ENCODE measurements at places on chromosomes 5 and 9. TPM values are rescaled to one million over a fixed set of nuclear protein-coding genes. Genes with fewer than 3 reads are reported as not detected.

- DNase-seq: no peak
Observed at GRCh38 chr9:108184941-108185340, 670.8 kb downstream of the ACTL7B start.

The PTGER4 gene
- 29.1 TPM for total RNA-seq

The TAF11L9 gene
- not detected for total RNA-seq

GRCh38 chr5:82074950-82075349 is 103.1 kb downstream of the ATG10 start:
- DNase-seq: no peak

GRCh38 chr9:18202924-18203323 is 271.0 kb upstream of the ADAMTSL1 start:
- no peak for DNase-seq

The NDST1 gene
- 117 TPM for total RNA-seq

GRCh38 chr5:162268694-162269481 is 201.3 kb downstream of the GABRG2 start:
- DNase-seq: no peak

DNA sequence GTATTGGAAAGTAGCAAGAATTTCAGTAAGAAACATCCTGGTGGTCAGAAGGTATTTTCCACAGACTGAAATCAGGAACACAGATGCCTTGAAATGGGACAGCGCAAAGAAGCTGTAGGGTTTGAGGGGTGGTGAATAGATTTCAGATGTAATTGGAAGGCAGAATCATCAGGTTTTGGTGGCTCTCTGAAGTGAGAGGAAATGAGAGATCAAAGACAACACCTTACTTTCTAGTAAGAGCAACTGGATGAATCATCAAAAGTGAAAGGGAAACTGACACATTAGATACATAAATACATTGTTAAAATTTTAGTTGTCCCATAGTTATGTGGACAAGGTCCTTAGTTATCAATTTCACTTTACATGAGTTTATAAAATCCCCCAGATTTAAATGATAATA is 188.2 kb upstream of the SLC27A6 start:
- DNase-seq: no peak

The EPB41L4B gene
- total RNA-seq: 12.1 TPM

The THOC3 gene
- total RNA-seq: 21.6 TPM

The DNM1 gene
- total RNA-seq: 8.8 TPM

DNA sequence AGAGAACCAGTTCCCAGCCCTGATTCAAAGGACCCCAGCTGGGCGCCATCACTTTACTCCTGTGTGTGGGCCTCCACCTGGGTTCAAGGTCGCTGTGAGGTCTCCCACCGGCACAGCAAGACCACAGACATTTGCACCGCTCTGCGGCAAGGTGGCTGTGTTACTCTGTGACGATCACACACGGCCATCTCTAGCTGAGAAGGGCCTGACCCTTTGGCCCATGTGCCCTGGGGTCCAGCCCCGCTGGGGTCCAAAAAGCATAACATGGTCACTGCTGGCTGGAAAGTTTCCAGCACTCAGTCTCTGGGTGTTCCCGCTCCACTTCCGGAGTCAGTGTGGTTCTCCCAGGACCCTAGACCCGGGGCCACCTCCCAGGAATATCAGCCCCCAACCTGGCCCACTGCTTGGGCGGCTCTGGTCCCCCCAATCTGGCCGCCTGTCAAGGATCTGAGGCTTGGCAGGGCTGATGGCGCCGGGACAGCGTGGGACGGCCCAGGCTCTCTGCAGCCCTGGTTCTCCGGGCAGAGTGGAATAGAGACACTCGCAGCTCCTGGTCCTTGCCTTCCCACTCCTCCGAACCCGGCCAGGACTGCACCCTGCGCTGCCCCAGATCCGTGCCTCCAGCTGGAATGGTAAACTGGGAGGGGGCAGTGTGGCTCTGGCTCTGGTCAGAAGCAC is 3.9 kb upstream of the LMX1B start:
- no peak for DNase-seq

- DNase-seq: no peak
Observed at GRCh38 chr9:112115970-112116753, 58.9 kb downstream of the SUSD1 start.

The OTP gene
- not detected for total RNA-seq

The PCDHGA11 gene
- total RNA-seq: 3.2 TPM

DNA sequence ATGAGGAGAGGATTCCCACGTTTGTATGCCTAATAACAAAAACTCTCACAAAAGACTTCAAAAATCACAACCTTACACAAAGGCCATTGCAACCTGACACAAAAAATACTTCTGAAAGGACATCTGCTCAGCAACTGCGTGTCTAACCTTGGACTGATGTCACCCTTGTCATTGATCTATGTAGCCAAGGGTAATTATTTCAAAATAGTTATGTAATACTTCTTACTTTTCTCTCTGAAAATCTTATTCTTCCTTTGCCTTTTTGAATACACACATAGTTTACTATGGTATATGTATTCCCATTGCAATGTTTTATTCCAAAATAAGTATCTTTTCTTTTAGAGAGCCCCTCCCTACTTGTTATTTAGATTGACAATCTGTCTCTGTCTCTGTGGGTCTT is 355.3 kb downstream of the MSX2 start:
- no peak for DNase-seq

The TRPM6 gene
- 0.44 TPM for total RNA-seq

GRCh38 chr5:111469293-111469896 is 42.9 kb downstream of the STARD4 start:
- no peak for DNase-seq

DNA sequence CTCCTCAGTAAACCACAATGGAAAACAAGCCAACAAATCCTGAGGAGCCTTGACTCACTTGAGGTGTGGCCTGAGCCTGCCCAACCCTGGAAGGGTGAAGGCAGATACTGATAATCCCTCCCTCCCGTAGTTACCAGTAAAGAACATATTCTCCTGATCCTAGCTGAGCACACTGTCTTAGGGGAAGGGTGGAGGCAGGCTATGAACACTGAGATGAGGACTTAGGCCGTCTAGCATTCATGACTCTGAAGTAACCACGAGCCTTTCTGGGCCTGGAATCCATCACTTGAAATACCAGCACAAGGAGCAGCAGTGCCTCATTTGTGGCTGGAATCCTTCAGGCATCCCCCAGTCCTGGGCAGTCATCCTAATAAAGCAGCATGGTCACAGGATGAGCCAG is 124.5 kb upstream of the PRLR start:
- DNase-seq: no peak

The FOXD1 gene
- total RNA-seq: 0.74 TPM

DNA sequence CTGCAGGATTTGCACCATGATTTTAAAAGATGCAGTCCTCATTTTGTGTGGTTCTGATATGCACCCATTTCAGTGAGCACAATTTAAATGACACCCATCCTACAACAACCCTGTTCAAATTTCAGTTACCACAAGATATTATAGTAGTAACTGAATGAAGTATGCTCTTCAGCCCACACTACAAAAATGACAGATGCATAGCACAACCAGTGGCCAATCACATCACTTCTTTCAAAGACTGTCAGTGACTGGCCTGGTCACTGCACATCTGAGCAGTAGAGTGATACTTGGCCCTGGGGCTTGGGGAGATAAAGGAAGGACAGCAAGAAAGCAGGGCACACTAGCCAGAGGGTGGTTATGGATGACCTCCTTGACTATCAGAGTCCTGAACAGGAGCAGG is 19.8 kb upstream of the IFNK start:
- DNase-seq: no peak

The ECM2 gene
- 9.4 TPM for total RNA-seq

DNA sequence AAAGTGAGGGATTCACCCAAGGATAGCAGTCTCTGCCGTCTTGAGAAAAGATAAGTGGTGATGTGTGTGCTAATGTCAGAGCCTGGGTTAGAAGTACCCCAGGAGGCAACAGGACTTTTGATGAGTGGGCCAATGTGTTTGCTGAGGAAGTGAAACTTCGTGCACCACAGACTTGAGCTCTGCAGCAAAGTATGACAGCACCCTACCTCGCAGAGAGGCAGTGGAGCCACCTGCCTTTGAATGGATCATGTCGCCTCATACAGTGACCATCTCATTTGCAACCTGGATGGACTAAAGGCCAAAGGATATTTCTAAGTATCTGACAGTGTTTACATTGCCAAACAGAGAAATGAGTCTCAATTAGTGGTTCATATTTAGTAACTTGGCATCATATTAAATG is 593.9 kb upstream of the GRAMD2B start:
- no peak for DNase-seq

The CLIC3 gene
- 49.3 TPM for total RNA-seq

DNA sequence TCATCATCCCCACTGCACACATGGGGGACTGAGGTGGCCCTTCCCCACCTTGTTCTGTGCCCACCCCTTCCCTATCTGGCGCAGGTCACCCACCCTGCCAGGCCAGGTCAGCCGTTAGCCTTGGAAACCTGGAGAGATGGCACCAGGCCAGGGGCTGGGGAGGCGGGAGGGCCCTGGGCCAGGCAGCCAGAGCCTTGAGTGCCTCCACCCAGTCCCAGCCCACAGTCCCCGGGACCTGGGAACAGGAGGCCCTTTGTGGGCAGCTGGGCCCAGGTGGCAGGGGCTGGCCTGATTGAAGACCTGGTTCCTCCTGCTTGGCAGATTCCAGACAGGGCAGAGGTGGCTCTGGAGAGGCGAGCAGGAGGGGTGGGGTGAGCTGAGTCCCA is 70.6 kb downstream of the LRSAM1 start:
- DNase-seq: peak; percentile 70

DNA sequence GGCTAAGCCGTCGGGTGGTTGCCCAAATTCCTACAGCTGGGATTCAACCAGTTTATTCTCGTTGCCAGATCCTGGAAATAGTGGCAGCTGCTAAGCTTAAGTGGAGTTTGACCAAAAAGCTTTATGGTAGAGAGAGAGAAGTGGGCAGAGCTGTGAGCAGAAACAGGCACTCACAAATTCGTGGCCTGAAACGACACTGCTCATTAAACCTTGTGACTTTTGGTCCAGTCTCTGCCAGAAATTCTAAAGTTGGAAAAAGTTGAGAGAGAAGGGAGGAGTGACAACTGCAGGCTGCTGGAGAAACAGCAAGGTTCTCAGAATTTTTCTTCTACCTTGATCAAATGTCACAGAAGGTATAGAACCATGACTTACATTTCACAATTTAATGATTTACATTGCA is 131.5 kb downstream of the MTX3 start:
- no peak for DNase-seq

- DNase-seq: no peak
Observed at GRCh38 chr9:36665387-36665786, 92.7 kb downstream of the MELK start.

- DNase-seq: no peak
Observed at GRCh38 chr9:131432050-131432449, 38.2 kb downstream of the PRRC2B start.

DNA sequence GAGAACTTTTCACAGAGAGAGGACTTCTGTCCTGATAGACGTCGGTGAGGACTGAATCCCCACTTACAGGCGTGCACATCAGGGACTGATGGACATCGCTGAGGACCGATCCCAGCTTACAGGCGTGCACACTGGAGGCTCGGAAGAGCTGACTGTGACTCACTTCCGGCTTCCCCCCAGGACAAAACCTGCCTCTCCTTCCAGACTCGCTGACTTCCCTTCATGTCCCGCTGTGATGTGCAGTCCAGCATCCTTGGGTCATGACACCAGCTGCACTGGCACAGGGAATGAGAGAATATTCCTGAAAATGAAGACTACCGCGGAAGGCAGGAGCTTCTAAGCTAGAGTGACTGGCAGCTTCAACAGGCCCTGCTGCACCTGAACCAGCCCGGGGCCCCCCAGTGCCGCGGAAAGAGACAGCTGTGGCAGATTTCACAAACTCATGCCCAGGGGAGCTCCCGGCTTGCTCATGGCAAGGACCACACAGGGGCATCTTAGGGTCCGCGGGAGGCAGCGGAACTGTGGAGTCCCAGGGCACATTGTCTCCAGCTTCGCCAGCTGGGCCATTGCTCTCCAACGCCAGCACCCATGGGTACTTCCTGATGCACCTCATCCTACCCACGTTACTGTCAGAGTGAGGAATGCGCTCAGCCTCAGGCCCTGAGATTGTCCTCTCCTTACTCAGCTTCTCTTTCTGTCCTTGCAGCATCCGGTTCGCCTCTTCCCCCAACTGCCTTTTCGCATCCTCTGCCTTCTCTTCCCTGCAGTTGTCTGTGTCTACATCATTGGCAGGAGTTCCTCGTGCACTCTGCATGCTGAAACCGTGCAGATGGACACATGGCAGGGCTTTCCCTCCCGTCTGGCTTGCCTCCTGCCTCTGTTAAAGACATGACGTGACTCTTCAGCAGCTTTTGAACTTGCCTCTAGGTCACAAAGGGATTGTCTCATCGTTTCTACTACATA is 29.5 kb downstream of the SURF6 start:
- no peak for DNase-seq

GRCh38 chr9:136296434-136297015 is 7.4 kb downstream of the CCDC187 start:
- peak; percentile 30 for DNase-seq

- DNase-seq: no peak
Observed at GRCh38 chr9:4638968-4639367, 23.1 kb upstream of the PLPP6 start.

GRCh38 chr5:39005566-39006232 is 68.5 kb downstream of the RICTOR start:
- no peak for DNase-seq

GRCh38 chr9:101691657-101692056 is 46.8 kb downstream of the GRIN3A start:
- DNase-seq: no peak

DNA sequence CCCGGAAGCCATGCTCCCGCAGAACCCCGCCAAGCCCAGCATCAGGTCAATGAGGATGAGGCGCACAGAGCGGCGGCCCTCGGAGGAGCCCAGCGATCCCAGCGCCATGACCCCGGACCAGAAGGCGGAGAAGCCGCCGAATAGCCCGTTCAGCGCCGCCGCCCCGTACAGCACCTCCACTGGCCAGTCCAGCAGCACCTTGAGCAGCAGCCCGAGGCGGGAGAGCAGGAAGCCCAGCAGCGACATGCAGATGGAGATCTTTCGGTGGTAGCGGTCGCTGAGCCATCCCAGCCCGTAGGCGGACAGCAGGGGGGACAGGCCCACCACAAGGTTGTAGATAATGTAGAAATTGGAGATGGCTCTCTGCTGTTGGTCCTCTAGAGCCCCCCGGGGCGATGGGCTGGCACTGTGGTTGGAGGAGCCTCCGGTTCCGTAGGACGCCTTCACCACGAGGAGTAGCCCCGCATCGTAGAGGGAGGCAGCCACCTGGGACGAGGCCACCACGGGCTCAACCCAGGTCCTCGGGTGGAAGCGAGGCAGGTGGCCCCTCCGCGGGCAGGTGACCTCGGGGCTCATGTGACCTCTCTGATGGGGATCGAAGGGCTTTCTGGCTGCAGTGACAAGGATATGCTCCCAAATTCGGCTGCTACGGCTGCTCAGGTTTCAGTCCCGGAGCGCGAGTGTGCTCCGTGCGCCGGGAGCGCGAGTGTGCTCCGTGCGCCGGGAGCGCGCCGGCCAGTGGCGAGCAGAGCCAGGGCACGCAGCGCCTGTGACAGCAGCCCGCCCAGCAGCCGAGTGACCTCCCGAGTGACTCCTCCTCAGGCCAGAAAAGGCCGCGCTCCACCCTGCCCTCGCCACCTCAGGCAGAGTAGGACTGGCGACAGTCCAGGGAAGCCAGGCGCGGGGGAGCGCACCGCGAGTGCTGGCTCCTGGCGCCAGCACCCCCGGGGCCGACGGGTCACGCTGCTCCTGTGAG is at the start of gene SLC46A2:
Gene SLC46A2, minus strand, starts transcription at position 771 of the 976 bp plus-strand sequence. Its CDS starts 195 bp downstream, at position 576.
- DNase-seq: peak; percentile 86

- DNase-seq: no peak
Observed at GRCh38 chr9:10252174-10252573, 360.6 kb downstream of the PTPRD start.

The OR1N1 gene
- total RNA-seq: not detected

The CAVIN4 gene
- total RNA-seq: 1.7 TPM

- DNase-seq: no peak
Observed at GRCh38 chr9:20658677-20659473, 25.2 kb upstream of the FOCAD start.

Data from lower lobe of right lung (tissue), 2 donors.